ENCODE measurements at places on chromosomes 5 and 9. TPM values are rescaled to one million over a fixed set of nuclear protein-coding genes. Genes with fewer than 3 reads are reported as not detected.

Gene TAF11L5
- total RNA-seq: not detected

Gene CNTFR
- not detected for total RNA-seq

Gene COL27A1
- 2.2 TPM for total RNA-seq

Gene CDX1
- 0.18 TPM for total RNA-seq

Gene TRIM23
- total RNA-seq: 33.1 TPM

Gene SLC35D2
- 9.7 TPM for total RNA-seq

Gene INSL6
- not detected for total RNA-seq

Gene PGM5
- total RNA-seq: 14.7 TPM

Gene C5orf58
- total RNA-seq: not detected

Gene SOHLH1
- not detected for total RNA-seq
